ENCODE measurements at places on chromosomes 5 and 9.

DNA sequence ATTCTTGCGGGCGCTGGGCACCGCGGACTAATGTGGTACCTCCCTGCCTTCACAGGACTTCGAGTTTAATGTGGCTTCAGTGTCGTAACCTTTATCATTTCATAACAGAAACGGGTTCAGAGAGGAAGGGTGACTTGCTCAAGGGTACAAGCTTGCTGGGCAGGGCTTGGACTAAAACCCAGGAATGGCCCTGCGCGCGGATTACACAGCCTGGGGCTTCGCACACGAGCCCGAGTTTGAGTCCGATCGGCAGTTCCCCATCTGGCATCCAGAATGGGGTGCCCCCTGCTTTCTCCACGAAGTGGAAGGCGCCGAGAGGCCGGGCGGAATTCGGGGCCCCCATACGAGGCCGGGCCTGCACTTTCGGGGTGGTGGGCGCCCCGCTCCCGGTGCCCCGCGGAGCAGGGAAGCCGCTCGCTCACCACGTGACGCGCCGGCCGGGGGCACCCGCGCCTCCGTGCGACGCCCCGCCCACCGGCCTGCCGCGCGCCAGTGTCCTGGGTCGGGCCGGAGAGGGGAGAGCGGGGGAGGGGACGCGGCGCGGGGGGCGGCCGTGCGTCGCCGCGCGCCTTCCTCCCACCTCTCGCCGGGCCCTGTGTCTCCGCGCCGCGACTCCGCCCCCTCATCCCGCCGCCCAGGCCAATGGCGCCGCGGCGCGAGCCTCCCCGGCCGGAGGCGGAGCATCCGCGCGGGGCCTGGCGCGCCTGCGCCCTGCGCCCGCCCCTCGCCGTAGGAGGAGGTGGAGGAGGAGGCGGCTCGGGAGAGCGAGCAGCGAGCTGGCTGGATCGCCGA is at the start of gene SET:
Gene SET (plus strand): TSS at position 722 of the 792 bp plus-strand sequence. CDS start 361 bp downstream, outside the sequence.
- DNase-seq = peak; percentile 93

GRCh38 chr9:134408389-134408788 is 82.1 kb downstream of the RXRA start:
- no peak for DNase-seq

DNA sequence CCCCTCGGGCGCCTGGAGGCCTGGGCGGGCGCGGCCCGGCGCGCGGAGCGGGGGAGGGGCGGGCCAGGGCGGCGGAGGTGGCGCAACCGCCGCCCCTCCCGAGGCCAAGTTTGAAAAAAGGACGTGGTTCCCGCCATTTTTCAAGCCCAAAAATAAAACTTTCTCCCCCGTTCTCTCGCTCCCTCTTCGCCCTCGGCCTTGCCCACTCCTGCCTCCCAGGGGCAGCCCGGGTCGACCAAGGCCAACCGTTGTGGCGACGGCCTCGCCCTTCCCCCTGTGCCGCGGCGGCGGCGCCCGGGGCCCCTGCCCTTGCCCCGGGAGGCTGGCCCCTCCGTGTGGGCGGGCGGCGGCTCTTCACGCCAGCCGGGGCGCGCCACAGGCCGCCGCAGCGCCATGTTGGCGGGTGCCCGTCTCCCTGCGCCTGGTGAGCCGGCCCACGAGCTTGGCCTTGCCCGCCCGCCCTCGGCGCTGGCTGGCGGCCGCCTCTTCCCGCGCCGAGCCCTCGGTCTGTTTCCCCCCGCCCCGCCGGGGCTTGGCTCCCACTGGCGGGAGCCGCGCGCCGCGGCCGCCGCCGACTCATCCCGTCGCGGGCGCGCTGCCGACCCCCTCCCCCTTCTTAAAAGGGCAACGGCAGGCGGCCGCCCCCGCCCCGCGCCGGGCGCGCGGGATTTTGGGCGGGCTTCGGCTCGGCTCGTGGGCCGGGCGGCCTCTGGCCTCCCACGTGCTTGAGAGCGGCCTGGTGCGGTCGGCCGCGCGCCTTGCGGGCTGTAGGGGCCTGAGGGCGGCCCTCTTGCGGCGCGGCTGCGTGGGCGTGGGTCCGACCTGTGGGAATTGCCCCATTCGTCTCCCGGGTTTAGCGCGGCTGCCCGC is 1.3 kb downstream of the ANP32B start:
- peak; percentile 79 for DNase-seq

DNA sequence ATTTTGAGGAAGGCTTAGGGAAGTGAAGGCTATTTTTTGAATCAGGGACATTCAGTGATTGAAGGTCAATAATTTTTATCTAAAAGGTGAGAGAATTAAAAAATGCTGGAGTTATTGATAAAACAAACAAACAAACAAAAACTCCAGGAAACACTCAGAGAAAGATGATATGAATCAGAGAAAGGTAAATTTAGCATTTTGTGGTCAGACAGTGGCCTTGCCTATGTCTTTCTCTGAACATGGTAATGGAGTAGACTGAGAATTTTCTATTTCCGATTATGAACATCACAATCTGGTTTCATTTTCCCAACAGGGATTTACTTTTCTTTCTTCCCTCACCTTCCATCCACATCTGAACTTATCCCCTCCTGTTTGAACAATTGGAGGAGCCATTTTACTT is 353.6 kb upstream of the RIOK2 start:
- no peak for DNase-seq

- DNase-seq = no peak
Measured at GRCh38 chr5:125293223-125293622, 546.8 kb upstream of the ZNF608 start.

GRCh38 chr5:956941-957747 is 51.5 kb upstream of the NKD2 start:
- DNase-seq = no peak

DNA sequence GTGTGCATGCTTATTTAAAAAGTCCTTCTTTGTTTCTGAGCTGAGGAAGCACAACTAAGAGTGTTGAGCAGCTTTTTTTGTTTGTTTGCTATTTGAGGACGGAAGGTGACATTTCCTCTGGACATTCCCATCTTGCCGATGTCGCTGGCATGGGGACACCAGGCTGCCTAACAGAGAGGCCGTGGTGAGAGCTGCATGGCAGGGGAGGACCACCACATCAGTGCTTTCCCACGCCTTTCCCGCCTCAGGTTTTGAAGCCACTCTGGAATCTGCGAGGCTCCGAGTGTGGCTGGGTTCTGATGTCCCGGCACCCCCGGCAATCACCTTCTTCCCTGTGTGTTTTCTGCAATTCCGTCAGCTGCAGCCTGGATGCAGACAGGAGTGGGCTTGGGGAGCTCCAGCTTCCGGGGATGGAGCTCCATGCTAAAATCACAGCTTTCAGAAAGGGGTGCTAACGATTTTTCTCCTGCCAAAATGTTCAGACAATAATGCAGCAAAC is 259.8 kb upstream of the IRX4 start:
- no peak for DNase-seq

- no peak for DNase-seq
Measured at GRCh38 chr5:86909418-86910295, 291.9 kb downstream of the COX7C start.

GRCh38 chr5:91541696-91542095 is 158.6 kb upstream of the ARRDC3 start:
- no peak for DNase-seq

DNA sequence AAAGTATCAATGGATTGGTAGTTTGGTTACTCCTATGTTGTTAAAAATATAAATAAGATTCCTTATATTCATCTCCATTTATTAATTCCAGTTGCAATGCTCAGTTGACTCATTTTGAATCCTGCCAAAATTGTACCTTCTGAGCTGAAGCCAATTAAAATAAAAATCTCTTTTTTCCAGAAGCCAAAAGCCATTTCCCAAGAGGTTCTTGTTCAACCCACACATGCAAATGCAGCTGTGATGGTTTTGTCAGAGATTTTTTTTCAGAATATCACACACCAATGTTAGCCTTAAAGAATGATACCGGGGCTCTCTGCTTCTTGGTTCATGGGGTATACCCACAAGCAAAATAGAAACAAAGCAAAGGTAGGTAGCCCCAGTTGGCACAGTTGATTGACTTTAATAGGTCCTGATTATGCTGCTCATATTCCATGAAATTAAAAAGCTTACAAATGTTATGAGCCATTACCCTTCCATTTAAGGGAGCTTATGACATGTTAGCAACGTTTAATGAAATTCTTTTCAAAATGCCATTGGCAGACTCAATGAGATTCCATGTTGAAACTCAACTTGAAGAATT is 208.0 kb downstream of the SGCD start:
- no peak for DNase-seq

DNA sequence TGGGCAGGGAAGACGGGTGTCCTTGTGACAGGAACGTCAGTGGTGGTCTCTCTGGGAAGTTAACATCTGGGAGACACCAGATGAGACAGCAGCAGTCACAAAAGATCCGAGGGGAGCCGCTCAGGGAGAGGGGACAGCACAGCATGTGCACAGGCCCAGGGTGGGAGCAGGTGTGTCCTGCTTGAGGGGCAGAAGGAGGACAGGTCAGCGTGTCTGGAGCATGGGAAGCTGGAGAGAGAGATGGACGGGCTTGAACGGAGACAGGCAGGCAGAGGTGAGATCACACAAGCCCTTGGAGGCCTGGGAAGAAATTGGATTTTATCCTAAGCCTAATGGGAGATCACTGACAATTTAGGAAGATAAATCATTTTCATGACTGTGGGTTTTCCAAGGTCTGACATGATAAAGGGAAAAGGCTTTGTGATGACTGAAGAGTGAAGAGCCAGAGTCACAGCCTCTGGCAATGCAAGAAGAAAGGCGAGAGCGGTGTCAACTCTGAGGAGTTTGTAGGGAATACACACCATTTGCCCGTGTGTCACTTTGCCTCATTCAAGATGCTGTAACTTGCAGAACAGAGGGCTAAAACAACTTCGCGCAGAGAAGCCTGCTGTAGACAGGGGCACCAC is 88.3 kb downstream of the FSTL4 start:
- DNase-seq = no peak

GRCh38 chr9:137670391-137671195 is 51.8 kb downstream of the EHMT1 start:
- DNase-seq = no peak

GRCh38 chr5:156913355-156913718 is 49.7 kb downstream of the TIMD4 start:
- DNase-seq = no peak

GRCh38 chr9:99352826-99353225 is 130.7 kb downstream of the SEC61B start:
- no peak for DNase-seq

GRCh38 chr5:43078956-43079355 is 38.8 kb upstream of the ANXA2R start:
- DNase-seq = no peak

- DNase-seq = no peak
Measured at GRCh38 chr9:21558079-21558478, 76.0 kb upstream of the IFNE start.

DNA sequence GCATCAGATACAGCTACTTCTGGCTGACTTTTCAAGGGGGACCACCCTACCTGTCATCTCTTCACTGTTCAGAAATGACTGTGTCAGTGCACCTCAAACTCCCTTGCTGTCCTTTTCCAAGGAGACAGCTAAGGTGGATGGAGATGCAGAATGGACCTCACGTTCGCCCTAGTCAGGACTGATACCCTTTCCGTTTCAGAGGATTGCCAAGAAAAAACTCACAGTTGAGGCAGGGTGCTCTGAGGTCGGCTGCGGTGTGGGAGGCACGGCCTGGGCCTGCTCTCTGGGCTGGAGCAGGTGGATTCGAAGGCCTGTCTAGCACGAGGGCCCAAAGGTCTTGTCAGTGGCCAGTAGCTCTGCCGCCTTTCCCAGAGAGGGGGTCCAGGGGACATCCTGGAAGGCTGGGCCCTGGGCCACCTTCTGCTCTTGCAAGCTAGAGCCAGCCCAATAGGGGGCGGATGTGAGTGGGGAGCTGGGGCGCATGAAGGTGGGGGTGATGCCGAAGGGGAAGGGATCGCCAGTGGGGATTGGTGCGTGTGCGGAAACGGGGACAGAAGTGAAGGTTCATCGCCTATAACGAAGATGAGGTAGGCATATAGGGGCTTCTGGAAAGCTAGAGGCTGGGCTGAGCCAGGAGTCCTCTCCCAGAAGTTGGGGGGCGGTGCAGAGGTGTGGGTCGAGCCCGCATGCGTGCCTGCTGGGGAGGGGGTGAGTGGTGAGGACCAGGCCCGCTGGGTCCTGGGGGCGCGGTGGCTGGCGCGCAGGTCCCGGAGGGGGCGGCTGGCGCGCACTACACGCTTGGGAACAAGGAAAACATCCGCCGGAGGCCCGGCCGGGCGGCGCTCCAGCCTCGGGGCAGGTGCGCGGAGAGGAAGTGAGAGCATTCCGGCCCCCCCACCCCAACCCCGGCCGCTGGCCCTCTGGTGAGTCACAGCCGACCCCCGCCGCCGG is 2.5 kb upstream of the MSMP start:
- peak; percentile 77 for DNase-seq

GRCh38 chr5:139884144-139884543 is 88.5 kb downstream of the PSD2 start:
- DNase-seq = no peak

DNA sequence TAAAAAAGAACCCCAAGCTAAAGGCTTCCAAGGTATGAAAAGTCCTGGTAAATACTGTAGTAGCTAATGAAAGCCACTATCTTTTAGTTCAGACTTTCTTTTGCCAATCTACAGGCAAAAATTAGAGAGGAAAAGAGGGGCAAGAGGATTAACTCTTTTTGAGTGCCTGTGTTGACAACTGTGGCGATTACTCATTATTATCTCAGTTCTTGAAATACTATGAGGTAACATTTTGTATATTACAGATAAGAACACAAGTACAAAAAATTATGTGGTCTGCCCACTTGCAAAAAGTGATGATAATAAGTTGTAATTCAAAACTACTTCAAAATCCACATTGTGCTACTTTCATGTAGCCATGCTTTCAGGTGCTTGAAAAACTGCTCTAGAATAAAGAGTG is 144.0 kb downstream of the DTWD2 start:
- no peak for DNase-seq

DNA sequence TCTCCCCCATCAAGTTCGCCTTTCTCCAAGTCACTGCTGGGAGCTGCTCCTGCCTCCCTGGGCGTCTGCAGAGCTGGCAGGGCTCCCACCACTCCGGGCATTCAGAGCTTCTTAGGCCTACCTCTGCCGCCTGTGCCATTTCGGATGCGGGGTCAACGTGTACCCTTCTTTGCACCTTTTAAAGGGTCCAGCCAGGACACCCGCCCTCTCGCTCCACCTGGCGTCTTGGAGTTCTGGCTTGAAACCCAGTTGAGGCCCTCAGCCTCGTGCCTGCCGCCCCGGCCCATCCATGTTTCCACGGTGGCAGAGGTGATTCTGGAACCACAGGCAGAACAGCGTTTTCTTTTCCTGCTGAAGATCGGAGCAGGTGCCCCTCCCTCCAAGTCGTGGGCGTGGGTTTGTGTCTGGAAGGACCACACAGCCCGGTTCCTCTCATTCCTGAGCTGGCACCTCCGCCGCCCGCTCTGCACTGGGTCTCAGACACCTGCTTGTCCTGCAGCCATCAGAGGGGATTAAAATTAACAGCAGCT is 32.9 kb downstream of the NDUFS6 start:
- DNase-seq = no peak
